ENCODE measurements at places on chromosomes 1 and 21.

GRCh38 chr1:94654031-94654430 lies 112.5 kb upstream of the F3 start:
- no peak for DNase-seq

- no peak for DNase-seq
Observed at GRCh38 chr1:153140484-153140883, 10.2 kb downstream of the SPRR2G start.

DNA sequence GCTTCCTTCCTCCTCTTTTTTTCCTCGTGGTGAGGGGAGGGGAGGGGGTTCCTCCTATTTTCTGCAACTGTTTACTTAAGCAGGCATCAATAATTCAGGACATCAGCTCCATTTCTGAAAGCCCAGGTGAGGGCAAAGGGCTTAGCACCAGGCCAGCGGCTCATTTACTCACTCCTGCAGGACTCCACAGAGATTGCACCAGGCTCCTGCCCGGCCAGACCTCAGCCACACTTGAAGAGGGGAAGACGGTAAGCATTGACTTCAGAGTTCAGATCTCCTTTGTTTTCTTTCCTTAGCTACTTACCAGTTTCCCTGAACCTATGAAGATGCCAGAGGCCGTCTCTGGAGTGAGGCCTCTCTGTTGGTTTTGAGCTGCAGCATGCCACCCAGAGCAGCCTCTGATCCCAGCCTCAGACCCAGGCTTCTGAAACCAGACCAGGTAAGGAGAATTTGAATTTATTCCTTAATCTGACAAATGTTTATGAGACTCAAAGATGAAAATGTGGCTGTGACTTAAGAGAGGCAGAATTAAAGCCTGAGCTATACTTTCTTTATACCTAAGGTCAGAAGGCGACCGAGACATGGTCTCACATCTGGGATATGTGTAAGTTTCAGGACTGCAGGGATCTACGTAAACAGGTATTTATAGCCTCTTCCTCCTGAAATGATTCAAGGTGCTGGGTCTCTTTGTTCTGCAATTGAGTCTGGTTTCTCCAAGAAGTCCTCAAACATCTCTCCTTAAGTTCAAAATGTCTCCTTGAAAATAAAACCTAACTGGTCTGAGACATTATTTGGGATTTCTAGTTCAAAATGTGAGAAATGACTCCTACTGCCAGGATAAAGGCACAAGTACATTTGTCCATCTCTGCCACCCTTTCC lies 272.5 kb upstream of the RUNX1 start:
- no peak for DNase-seq

GRCh38 chr1:207884266-207885029 lies 26.5 kb downstream of the CD34 start:
- DNase-seq: no peak

- DNase-seq: peak; percentile 54
Observed at GRCh38 chr1:165914136-165914798, 86.9 kb downstream of the UCK2 start.

- no peak for DNase-seq
Observed at GRCh38 chr1:48291421-48291820, 68.9 kb downstream of the SLC5A9 start.
